ENCODE measurements at places on chromosomes 11 and 22.

GRCh38 chr22:27358096-27358870 lies 443.3 kb downstream of the MN1 start:
- DNase-seq: no peak

DNA sequence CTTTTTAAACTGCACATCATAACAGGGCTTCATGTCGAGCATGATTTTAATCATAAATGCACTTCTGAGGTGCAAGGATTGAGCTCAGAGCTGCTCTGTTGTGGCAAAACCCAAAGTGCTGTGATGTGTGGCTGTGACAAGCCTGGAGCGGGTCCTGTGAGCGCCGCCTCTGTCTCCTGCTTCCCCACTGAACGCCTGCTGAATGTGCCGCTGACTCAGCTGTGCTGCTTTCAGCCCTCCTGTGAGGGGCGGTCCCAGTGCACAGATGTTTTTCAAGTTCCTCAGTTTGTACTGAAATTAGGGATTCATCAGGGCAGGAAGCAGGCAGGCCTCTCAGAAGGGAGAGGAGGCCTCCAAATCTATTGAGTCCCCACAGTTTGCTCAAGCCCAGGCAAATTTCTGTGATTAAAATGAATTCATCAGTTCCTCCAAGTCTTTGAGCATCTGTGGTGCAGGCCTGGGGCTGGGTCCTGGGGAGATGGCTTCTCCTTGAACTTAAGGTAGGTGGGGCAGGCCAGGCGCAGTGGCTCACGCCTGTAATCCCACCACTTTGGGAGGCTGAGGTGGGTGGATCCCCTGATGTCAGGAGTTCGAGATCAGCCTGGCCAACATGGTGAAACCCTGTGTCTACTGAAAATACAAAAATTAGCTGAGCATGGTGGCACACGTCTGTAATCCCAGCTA lies 3.0 kb upstream of the GTSE1 start:
- no peak for DNase-seq

GRCh38 chr11:1472180-1473005 lies 14.2 kb downstream of the MOB2 start:
- DNase-seq: no peak

DNA sequence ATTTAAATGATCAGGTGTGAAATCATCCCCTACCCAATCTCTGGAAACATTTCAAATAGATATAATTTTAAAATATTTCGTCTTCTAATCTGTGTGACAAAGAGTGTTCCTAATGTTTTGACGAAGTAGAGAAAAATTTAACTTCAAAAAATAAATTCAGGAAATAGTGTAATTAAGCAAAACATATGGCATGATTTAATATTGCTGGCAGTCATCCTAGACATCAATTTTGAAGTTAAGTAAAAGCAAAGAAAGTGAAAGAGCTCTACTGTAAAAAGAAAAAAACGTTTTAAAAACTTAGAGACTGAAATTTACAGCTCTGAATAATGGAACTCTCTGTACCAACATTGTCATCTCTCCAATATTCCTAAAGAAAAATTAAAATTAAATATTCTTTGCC lies 1062.3 kb downstream of the LRRC4C start:
- DNase-seq: no peak

- no peak for DNase-seq
Observed at GRCh38 chr11:86066657-86067008, 2.3 kb downstream of the PICALM start.

DNA sequence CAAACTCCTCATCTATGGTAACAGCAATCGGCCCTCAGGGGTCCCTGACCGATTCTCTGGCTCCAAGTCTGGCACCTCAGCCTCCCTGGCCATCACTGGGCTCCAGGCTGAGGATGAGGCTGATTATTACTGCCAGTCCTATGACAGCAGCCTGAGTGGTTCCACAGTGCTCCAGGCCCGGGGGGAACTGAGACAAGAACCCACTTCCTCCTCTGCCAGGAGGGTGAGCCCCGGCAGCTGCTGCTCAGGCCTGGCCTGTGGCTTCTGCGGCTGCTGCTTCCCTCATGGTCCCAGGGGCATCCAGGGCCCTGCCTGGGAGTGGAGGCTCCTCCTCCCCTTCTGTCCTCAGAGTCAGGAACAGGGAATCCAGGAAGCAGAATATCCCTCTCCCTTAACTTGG lies 98.4 kb downstream of the ZNF280B start:
- no peak for DNase-seq

DNA sequence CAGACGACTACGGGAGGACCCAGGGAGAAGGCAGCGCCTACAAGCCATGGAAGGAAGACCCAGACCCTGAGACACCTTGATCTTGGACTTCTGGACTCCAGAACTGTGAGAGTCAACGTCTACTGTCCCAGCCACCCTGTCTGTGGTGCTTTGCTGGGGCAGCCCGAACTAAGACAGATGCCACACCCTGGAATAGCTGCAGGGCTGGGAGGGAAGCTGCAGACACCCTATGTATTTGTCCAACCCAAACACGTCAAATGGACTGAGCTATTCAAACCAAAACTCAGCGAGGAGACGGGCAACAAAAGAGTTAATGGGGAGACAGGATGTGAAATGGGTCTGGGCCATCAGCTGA lies 169.3 kb downstream of the CTTN start:
- no peak for DNase-seq

DNA sequence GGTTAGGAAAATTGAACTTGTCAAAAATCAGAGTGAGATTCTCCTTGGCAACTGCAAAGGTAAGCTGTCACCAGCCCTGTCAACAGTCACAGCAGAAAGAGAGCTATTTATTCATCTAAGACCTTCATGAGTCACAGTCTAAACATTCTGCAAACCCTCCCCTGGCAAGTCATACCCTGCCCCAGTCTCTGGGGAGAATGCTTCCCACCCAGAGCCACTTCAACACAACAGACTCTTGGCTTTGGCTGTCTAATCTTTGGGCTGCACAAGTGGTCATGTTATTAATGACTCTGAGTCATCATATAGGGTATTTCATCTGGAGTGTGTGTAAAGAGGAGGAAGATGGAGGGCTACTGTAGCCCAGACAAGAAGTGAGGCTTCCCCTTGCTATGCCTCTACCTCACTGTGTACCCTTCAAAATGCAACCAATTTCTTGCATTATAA lies 153.4 kb downstream of the CCDC34 start:
- DNase-seq: no peak

DNA sequence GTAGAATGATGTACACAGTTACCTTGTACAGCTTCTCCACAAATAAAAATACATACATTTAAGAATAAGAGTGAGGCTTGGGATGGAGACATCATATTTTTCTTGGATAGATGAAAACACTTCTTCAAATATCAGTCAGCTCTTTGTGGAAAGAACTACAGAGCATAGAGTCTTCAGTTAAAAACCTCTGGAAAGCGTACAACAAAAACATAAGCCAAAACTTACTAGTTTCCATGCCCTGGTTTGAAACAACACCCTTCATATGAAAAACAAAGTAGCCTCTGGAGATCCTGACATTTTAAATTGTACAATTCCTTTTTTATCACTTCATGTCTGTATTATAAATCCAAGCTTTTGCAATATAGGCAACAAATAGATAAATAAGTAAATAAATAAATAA lies 7.0 kb upstream of the CEP126 start:
- no peak for DNase-seq

- no peak for DNase-seq
Observed at GRCh38 chr22:36378869-36379217, 8.9 kb downstream of the MYH9 start.

- DNase-seq: no peak
Observed at GRCh38 chr11:112658431-112658878, 302.8 kb upstream of the NCAM1 start.

GRCh38 chr11:104372111-104372510 lies 208.2 kb upstream of the PDGFD start:
- no peak for DNase-seq

GRCh38 chr11:15793043-15793996 lies 563.0 kb downstream of the SOX6 start:
- no peak for DNase-seq

Data from stimulated activated CD4-positive, alpha-beta T cell treated with anti-CD3 and anti-CD28 coated beads, Interleukin-1b, Interleukin-23, amount 100 ng/mL, for 1 hour (primary cell).